ENCODE measurements at places on chromosomes 5 and 9.

- DNase-seq: no peak
Observed at GRCh38 chr9:113562653-113563381, 99.3 kb downstream of the RGS3 start.

- no peak for DNase-seq
Observed at GRCh38 chr5:180779985-180780610, 22.5 kb downstream of the MGAT1 start.

- no peak for DNase-seq
Observed at GRCh38 chr5:173714551-173715428, 98.3 kb upstream of the BOD1 start.

GRCh38 chr9:31612336-31613030 is 772.0 kb upstream of the ACO1 start:
- no peak for DNase-seq

DNA sequence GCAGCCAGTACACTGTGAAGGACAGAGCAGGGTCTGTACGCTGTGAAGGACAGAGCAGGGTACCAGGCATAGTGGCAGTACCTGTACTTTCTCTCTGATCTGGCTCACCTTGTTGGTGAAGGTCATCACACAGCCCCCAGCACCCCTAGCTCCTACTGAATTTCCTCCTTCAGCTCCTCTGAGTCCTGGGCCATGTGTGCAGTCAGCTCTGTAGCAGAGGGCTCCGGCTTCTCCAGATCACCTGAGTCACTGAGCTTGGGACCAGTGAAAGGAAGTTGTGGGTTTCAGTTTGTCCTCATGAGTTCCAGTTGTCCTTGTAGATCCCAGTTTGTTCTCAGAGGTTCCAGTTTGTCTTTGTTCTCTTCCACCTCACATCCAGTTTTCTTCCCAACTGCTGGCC is 5.5 kb downstream of the NUDT2 start:
- no peak for DNase-seq

GRCh38 chr5:60613826-60614225 is 86.1 kb downstream of the DEPDC1B start:
- no peak for DNase-seq

- no peak for DNase-seq
Observed at GRCh38 chr5:143806579-143806978, 5.4 kb upstream of the HMHB1 start.

- no peak for DNase-seq
Observed at GRCh38 chr9:117858561-117858960, 154.4 kb downstream of the TLR4 start.

- DNase-seq: peak; percentile 62
Observed at GRCh38 chr5:159331093-159331973, 1.0 kb upstream of the IL12B start.

- no peak for DNase-seq
Observed at GRCh38 chr5:12250454-12250853, 346.2 kb upstream of the CTNND2 start.

All from D721Med (cell line).